ENCODE measurements at places on chromosomes 16 and 17.

DNA sequence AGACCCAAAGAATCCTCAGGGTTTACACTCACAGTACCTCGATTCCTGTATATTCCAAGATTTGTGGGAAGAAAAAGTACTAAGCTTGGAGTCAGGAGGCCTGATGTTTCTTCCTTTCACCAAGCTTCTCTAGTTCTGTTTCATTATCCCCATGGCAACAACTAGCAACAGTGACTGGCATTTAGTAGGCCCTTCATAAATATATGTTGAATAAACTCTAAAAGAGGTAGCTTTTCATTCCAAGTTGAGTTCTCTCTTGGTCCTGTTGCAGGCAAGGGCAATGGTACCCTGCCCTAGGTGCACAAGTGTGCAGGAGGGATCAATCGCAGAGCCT, 527 bp upstream of the UBE2Z start:
- no peak for DNase-seq

DNA sequence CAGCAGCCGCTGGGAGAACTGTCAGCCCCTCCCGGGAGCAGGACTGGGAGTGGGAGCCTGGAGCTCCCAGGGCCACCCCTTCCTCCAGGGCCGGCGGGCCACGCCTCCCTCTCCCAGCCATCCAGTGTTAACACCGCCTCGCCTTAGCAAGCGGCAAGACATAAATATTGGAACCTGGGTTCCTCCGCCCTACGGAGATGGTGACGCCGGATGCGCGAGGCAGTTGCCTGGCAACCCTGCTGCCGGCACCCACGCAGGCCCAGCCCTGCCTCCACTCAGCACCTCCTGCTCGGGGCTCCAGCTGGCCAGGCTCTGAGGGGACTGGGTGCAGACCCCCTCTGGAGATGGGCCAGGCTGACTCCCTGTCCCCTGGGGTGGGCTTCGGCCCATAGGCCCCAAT, 27.4 kb upstream of the CACNA1H start:
- no peak for DNase-seq

DNA sequence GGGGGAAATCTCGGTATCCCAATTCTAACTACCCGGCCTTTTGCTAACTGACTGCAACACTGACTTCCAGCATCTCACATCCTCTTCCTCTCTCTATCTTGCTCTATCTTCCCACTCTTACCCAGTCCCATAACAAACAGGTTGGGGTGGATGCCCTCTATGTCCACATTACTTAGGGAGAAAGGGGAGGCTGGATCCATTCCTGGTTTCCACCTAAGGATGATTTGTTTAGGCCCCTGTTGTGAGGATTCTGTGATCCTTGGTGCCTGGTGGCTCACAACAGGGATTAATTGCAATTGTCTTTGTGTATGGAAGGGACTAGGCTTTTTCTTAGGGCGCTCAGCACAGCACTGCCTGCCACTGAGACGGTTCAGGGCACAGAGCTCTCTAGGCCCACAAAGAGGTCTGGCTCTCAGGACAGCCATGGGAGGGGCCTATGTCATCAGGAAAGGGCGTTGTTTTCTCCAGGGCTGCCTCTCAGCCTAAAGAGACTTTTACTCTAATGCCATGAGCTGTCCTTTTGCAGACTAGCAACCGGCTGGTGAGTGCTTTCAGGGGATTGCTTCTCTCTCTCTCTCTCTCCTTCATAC, 612.1 kb upstream of the SALL1 start:
- no peak for DNase-seq

GRCh38 chr17:73210002-73210678, 17.3 kb downstream of the COG1 start:
- no peak for DNase-seq

DNA sequence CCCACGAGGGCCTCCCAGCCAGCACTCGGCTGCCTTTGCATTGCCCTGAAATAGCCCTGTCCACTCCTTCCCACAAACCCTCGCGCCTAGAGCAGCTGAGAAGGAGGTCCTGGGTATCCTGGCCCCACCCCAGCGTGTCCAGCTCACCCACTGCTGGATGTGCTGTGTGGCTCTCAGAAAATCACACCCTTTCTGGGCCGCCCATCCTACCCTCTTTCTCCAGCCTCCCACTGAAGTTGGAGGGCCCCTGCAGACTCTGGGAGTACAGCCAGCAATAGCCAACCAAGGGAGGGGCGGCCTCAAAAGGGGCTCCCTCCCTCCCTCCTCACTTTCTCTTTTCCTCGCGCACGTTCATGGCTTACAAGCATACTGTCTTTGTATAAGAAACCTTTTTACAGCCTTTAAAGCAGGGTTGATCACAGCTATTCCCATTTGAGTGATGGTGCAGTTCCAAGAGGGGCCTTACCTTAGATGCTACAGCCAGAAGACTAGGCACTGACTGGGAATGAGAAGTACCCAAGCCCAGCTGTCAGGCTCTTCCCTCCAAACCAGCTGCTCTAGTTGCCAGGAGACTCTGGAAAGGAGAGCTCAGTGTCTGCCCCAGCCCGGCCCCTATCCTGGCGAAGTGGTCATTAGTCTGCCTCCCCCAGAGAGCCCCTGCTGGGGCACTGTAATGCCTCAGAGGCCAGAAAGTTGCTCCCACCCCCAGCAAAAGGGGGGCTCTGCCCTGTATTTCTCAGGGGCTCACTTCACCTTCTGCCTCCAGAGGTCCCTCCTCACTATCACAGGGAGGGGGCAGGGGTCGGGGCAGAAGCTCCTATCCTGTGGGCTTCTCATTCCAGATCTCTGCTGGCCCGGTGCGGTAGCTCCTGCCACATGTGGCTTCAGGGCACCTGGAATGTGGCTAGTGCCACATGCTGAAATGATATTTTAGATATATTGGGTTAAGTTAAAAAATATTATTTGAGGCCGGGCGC, 38.1 kb downstream of the DCAKD start:
- DNase-seq, result no peak

DNA sequence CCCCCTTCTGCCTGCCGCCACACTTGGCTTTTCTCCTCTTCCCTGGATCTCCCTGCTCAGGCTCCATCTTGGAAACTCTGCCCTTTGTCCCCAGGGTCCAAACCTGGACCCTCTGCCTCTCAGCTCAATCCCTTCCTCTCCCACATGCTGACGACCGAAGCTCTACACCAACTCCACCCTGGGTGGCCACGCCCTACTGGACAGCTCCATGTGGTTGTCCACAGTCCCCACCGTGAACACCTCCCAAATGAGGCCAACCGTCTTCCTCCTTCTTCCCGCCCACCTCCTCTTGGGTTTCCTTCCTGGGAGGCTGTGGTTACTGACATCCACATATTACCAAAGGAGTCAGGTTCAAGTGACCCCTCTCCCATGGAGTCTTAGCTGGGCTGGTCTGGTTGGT, 22.6 kb upstream of the MLKL start:
- DNase-seq, result no peak

DNA sequence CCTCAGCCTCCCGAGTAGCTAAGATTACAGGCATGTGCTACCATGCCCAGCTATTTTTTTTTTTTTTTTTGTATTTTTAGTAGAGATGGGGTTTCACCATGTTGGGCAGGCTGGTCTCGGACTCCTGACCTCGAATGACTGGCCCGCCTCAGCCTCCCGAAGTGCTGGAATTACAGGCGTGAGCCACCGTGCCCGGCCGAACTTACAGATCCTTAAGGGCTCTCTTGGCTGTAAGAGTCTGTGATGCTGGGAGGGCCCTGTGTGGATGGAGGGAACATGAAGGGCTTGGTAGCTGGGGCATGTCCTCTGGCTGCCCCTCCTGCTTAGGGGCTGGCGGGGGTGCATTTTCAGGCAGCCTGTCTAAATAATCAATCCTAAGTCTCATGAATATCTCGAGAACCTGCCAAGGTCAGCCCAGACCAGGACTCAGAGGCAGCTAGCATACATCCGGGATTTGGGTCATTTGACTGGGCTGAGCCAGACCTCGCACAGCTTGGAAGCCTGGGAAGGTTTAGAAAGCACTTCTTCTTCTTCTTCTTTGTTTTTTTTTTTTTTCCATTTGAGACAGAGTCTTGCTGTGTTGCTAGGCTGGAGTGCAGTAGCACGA, 17.1 kb downstream of the SPNS3 start:
- DNase-seq, result no peak

GRCh38 chr16:24135624-24136565, 120.2 kb upstream of the CACNG3 start:
- DNase-seq, result no peak

- no peak for DNase-seq
Observed at GRCh38 chr17:79730769-79731483, at the start of gene ENPP7. Gene ENPP7 (plus strand): TSS chr17:79730943. CDS start chr17:79731140, 197 bp downstream.

- DNase-seq, result no peak
Observed at GRCh38 chr16:8096211-8096610, 494.1 kb downstream of the TMEM114 start.

DNA sequence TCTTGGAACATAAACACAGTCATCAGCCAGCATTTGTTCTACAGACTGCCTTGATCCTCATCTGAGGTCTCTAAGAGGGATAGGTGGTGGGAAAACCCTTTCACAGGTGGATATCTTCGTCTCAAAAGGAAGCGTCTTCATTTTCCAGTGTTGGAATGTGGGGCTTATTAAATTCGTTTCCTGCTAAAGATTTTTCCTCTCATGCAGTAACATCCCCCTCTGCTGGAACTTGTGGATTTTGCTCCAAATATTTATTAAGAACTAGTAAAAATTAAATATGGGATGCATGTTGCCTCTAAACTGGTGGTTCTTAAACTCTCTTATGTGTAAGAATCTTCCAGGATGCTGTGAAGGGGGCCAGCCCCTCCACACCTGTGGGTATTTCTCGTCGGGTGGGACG, 20.1 kb upstream of the MLYCD start:
- DNase-seq, result no peak

DNA sequence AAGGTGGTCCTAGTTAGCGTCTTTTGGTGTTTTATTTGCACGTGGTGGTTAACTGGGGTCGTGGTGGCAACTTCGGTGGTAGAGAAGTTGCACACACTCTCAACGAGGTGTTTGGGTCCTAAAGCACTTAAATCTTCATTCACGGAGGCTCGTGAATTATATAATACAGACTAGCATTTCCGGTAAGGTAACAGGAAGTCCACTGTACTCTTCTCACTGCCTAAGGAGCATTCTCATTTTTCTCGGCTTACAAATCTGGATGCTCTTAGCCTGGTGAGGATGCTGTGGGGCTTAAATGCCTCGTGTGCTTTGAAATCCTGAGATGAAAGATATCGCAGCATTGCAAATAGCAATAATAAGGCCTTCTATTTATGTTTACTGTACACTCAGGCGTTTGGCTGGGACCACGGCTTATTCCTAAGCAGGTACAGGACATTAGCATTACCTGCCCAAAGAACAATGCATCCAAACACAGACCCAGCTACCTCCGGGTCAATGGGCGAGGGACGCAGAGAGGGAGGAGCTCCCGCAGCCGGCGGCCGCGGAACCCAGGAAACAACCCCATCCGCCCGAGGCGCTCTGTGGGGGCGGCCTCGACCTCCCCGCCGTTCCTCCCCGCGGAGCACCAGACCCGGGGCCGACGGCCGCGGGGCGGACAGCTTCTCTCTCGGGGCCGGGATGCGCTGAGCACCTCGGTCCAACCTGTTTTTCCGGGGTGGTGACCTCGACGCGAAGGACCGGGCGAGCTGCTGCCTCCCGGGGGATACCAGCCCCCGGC, 856 bp downstream of the DNAJA2 start:
- no peak for DNase-seq

- no peak for DNase-seq
Observed at GRCh38 chr17:57257895-57258851, 1.9 kb downstream of the MSI2 start.

DNA sequence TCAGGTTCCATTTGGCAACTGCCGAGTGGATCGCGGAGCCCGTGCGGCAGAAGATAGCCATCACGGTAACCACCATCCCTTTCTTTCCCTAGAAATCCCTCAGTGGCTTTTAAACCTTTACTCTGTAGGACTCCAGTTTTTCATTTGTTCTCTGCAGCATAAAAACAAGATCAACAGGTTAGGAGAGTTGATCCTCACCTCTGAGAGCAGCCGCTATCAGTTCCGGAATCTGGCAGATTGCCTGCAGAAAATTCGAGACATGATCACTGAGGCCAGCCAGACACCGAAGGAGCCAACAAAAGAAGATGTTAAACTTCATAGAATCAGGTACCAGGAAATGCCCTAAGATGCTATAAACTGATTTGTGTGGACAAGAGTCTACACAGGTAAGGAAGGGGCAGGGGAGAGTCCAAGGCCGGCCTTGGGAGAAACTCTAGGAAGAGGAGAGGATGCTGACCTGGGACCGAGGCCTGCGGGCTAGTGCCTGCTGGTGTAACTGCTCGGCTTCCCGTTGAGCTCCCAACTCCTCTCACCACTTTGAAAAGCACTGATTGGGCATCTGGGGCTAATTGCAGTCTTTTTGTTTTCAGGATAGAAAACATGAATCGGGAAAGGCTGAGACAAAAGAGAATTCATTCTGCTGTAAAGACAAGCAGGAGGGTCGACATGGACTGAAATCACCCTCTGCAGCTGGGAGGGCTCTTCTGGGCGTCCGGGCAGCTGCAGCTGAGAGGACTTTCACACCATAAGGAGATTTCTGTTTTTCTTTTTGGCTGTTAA, 8.1 kb downstream of the MRPL58 start:
- no peak for DNase-seq

GRCh38 chr17:62666801-62667591, 39.5 kb downstream of the MRC2 start:
- no peak for DNase-seq

DNA sequence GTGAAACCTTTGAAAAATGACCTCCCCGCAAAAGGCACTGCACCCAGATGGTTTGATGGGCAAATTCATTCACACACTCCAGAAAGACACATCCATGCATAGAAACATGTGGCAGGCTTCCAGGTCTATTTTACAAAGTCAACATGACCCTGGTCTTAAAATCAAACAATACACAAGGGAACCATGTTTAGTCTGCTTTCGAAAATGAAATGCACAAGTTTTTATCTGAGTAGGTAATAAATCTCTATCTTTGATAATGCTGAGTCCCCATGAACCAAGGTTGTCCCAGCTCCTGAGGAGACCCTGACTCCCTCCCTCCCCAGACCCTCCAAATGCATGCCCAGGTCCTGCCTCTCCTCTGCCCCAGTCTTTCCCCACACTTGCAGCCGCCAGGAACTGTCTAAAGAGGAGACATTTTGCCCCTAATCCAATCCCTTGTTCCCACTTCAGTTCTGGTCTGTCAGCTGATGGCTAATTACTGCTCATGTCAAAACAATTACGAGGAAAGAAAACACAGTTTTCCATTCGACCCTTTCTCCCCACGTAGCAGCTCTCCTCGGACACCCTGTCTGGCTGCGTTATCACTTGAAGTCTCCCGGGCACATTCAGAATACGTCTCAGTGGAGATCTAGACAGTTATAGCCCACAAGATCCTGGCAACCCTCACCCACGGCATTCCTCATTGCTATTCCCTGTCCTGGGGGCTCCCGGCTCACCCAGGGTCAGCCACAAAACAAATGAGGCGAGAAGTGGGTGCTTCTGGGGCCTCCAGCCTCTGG, 68.8 kb upstream of the RCVRN start:
- DNase-seq, result no peak

DNA sequence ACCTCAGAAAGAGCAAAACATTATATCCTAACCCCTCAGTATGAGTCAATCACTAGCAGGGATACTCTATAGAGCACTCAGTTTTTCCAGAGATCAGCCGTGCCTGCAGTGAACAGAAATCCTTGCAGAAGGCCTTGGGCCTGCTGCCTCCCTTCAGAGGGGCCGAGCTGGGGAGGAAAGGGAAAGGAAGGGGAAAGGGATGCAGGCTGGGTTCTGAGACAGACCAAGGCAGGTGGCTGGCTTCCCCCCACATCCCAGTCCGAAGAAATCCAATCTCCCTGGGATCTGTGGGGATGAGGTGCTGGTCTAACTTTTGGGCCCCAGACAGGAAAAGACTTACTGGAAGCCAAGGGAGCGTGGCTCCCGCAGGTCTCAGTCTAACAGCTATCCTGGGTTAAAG, 25.3 kb downstream of the SRL start:
- no peak for DNase-seq

Data from stimulated activated CD4-positive, alpha-beta T cell treated with anti-CD3 and anti-CD28 coated beads, TNF-alpha, amount 100 ng/mL, for 48 hours (primary cell).